ENCODE measurements at places on chromosomes 13 and 19. TPM values are rescaled to one million over a fixed set of nuclear protein-coding genes. Genes with fewer than 3 reads are reported as not detected.

The KLK12 gene
- not detected for total RNA-seq

The DLL3 gene
- 1.6 TPM for total RNA-seq

The SKA3 gene
- 29.4 TPM for total RNA-seq

The HSPBP1 gene
- 59.3 TPM for total RNA-seq

The NCAN gene
- 0.23 TPM for total RNA-seq

The RETN gene
- total RNA-seq = not detected

The PCP2 gene
- 1.2 TPM for total RNA-seq

The PLIN4 gene
- 0.09 TPM for total RNA-seq

The USHBP1 gene
- not detected for total RNA-seq

The CACNG7 gene
- total RNA-seq = not detected

The PEAK3 gene
- 0.18 TPM for total RNA-seq

The CGB8 gene
- total RNA-seq = not detected

The OR4F17 gene
- total RNA-seq = not detected

The SPATA13 gene
- 44.9 TPM for total RNA-seq

The RNF225 gene
- total RNA-seq = 0.57 TPM

The TNFAIP8L1 gene
- 16.1 TPM for total RNA-seq

The FSD1 gene
- 32.8 TPM for total RNA-seq

The ZNF723 gene
- total RNA-seq = not detected

The ATP12A gene
- total RNA-seq = 1.1 TPM

The NOP53 gene
- 266 TPM for total RNA-seq

The SPACA4 gene
- total RNA-seq = not detected

The OR1M1 gene
- not detected for total RNA-seq

The SPPL2B gene
- total RNA-seq = 69.5 TPM

The ZNF493 gene
- 11.1 TPM for total RNA-seq

The C19orf81 gene
- 1.5 TPM for total RNA-seq

The EFNA2 gene
- total RNA-seq = not detected

The PHF11 gene
- total RNA-seq = 47.9 TPM

The JAK3 gene
- total RNA-seq = 212 TPM

The RGS9BP gene
- total RNA-seq = 0.21 TPM

The KLC3 gene
- 0.18 TPM for total RNA-seq

The ZNF569 gene
- 3.8 TPM for total RNA-seq

The IGFLR1 gene
- total RNA-seq = 138 TPM

The GIPC3 gene
- 0.16 TPM for total RNA-seq

The ZNF578 gene
- total RNA-seq = 0.21 TPM

The DCAF15 gene
- 64.0 TPM for total RNA-seq

The SLITRK1 gene
- total RNA-seq = not detected

The RRAS gene
- 6.2 TPM for total RNA-seq

The CYP4F2 gene
- total RNA-seq = not detected

The ZNF667 gene
- total RNA-seq = 0.09 TPM

The CGB2 gene
- not detected for total RNA-seq

The FPR1 gene
- not detected for total RNA-seq

The ARRDC5 gene
- 0.23 TPM for total RNA-seq

The KCTD12 gene
- total RNA-seq = 13.2 TPM

The DENND1C gene
- total RNA-seq = 70.0 TPM

The ZNF112 gene
- not detected for total RNA-seq

The TRPM4 gene
- 1.9 TPM for total RNA-seq

The SHISA7 gene
- total RNA-seq = not detected

The SELENOV gene
- total RNA-seq = not detected
